ENCODE measurements at places on chromosomes 12 and 14.
A peak's percentile ranks its signal among the peaks of the same experiment; 100 is the strongest.

- DNase-seq = no peak
Measured at GRCh38 chr14:26849514-26849913, 251.7 kb upstream of the NOVA1 start.

GRCh38 chr14:88154321-88154720 lies 149.4 kb downstream of the GPR65 start:
- no peak for DNase-seq

- DNase-seq = no peak
Measured at GRCh38 chr12:114291389-114292060, 114.4 kb downstream of the TBX5 start.

DNA sequence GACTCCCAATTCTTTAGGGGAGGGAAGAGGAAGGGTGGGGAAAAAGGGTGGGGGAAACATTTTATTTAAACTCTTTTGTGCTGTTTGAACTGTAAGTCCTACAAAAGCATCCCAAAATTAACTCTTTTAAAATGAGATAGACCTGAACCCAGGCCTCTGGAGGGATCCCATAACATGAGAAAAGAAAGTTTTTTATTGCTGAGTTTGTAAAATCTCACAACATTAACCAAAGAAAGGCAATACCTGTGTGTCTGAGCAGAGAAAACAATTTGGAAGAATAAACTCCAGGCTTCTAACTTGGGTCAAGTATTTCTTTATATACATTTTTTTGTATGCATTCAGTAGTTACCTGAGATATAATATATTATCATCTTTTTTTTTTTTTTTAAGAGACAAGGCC lies 107.1 kb downstream of the KSR2 start:
- no peak for DNase-seq

- DNase-seq = no peak
Measured at GRCh38 chr12:6459004-6459337, 7.1 kb downstream of the TAPBPL start.

DNA sequence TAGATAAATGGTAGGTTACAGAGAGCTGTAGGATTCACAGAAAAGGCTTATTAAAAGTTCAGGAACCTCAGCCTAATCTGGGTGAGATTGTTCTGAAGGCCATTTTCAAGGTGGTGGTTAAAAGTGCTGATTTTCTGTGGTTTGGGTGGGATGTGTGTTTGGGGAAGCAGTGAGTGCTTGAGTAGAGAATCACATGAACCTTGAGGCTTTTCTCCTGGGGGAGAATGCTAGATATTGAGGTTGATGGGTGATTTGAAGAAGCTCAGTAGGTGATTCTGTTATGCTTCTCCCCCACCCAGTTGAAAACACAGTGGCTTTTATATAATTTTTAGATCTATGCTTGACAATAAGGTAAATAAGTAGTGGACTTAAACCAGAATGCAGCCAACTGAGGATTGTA lies 420.9 kb downstream of the PCNX1 start:
- no peak for DNase-seq

DNA sequence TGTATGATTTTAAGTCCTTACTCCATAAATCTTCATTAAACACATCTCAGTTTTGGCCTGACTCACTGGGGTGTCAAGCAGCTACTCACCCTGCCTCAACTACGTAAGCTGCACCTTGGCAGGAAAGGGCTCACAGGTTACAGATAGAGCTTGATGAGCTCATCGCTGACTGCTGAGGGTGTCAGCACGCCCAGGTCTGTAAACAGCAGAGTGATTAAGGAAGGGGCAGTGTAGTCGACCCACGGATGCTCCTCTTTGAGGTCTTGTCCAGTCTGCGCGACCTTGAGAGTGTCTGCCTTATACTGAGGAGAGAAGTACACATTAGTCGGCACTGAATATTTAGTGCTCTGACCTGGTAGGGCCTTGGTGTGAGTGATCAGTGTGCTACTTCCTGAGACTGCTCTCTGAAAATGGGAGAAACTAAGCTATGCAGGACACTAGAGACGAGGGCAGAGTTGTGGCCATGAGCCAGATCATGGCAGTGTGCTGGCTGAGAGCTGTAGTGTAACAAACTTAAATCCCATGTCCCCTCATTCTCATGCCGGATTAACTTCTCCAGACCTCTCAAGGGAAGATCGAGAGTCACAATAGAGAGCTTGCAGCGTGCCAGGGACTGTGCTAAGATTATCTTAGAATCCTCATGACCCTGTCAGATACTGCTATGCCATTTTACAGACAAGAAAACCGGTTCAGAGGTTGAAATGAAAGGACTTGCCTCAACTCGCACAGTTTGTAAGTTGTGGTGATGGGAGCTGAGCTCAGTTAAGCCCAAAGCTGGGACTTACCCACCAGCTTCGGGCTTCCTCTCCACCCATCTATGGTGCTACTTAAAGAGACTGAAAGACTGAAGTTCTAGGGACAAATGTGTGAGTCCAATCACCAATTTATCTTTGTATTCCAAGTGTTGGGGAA lies 11.6 kb downstream of the EIF2B1 start:
- no peak for DNase-seq

DNA sequence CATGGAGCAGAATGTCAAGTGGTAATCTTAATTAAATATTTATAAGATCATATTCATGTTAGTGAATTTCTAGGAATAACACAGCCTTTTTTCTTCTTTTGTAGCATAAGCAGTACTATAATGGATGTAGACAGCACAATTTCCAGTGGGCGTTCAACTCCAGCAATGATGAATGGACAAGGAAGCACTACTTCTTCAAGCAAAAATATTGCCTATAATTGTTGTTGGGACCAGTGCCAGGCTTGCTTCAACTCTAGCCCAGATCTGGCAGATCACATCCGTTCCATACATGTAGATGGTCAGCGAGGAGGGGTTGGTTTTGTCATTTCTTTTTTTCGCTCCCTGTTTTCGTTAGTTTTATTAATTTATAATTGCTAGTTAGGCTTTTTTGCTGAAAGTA lies 23.1 kb downstream of the AEBP2 start:
- no peak for DNase-seq

- no peak for DNase-seq
Measured at GRCh38 chr12:31588976-31589375, 2.0 kb downstream of the DENND5B start.

- DNase-seq = no peak
Measured at GRCh38 chr14:57609192-57610075, 115.8 kb upstream of the CCDC198 start.

GRCh38 chr12:112875608-112876007 lies 31.2 kb upstream of the OAS1 start:
- DNase-seq = no peak

DNA sequence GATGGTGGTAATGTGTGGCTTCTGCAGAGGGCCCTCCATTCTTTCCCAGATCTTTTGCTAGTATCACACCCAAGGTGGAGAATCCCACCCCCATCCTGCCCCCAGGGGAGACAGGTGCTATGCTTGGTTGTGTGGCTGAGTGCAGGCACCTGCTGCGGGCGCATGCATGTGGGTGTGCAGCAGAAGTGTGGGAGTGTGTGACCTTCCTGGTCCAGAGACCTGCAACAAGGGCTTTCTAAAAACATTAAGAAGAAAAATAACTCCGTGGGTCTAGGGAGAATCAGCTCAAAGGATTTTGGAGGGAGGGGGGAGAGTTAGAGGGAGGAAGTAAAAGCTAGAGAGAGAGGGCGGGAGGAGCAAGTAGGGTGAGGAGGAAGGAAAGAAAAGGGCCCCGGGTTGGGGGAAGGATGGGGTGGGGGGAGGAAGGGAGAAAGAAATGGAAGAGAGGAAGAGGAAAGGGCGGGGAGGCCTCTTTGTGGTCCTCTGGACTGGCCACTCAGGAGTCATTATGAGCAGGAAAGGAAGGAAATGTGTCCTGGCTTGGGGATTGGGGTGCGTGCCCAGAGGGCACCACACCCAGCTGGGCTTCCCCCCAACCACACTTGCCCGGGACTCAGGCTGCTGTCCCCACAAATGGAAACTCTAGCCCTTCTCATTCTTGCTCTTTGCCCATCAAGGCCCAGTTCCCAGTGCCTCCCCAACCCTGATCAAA lies 3.1 kb upstream of the FIGNL2 start:
- DNase-seq = peak; percentile 7

- peak; percentile 82 for DNase-seq
Measured at GRCh38 chr14:81400202-81400678, at the start of gene STON2. STON2 (minus strand) TSS chr14:81400324; CDS start chr14:81398382, 1,942 bp downstream.

- DNase-seq = no peak
Measured at GRCh38 chr14:59086241-59086882, 102.1 kb upstream of the DAAM1 start.

DNA sequence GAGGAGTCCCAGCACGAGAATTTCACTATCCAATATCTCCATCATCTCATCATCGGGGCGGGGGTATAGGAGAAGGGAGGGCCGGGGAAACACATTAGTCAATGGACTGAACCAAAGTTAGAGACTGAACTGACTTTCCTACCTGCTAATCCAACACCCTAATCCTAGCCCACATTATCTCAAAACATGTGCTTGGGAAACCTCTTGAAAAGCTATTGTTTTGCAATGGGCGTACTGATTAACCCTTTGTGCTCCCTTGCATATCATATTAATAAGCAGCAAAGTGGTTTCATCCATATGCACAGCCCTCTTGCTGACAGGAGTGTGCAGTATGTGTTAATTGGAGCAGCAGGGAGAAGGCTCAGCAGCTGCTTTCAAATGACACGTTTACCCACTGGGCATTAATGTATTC lies 125.7 kb upstream of the GRIP1 start:
- peak; percentile 68 for DNase-seq

DNA sequence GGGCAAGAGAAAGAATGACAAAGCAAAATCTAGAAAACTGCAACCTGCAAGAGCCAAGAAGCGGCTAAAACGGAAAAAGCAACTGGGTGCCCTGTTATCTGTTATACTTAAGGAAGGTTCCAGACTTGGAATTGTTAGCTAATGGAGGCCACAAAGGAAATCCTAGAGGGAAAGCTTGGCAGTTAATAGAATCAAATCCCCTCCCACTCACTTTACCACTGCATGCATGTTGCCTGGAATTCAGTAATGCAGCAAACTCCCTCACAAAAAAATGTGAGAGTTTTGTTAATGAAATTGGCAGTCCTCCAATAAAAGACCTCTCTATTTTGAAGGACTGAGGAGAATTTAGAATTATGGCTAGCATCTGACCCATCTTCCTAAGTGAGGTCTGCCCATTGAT lies 164.2 kb upstream of the SOX5 start:
- no peak for DNase-seq

- no peak for DNase-seq
Measured at GRCh38 chr12:1346126-1346525, 248.3 kb downstream of the FBXL14 start.

DNA sequence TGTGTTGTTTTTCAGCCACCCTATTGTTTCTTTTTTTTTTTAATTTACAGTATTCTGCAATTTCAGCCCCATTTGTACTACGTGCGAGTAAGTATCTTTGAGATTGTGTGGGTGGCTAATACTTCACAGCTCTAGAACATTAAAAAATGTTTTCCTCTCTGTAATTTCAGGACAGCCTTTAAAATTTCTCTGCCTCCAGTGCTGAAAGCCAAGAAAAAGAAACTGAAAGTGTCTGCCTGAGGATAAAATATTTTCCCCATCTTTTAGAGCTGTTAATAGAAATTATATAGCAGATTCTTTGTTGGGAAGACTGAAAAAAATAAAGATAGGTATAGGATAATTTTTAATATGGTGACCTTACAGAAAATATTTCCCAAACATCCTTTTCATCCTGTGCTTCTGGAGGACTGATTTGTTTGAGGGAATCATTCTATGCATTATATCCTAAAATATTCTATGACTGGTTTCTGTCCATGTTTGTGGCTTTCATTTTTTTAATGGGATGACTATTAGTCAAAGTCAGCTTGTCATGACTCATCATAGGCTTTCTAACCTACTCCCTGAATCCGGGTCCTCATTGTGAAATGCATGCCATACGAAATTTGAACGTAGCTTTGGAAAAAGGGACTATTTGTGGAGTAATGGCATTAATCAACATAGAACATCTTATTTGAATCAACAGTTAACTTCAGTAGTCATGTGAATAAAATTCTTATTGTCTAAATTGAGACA lies 10.8 kb upstream of the TCTN2 start:
- DNase-seq = no peak

DNA sequence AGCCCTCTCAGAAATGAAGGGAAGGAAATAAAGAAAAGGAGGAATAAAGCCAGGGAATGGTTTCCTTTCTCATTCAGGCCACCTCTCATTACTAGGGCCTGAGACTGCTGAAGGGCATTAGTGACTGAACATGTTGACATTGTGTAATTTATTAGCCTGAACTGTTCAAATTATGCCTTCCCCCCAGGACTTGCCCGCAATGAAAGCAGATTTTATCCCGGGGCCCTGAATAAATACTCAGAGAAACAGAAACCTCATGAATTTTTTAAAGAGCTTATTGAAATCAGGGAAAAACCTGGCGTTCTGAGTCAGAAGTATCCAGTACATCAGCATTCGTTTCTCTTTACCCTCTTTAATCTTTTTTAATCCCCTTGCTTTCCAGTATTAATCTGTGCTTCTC lies 35.9 kb upstream of the WSCD2 start:
- no peak for DNase-seq

DNA sequence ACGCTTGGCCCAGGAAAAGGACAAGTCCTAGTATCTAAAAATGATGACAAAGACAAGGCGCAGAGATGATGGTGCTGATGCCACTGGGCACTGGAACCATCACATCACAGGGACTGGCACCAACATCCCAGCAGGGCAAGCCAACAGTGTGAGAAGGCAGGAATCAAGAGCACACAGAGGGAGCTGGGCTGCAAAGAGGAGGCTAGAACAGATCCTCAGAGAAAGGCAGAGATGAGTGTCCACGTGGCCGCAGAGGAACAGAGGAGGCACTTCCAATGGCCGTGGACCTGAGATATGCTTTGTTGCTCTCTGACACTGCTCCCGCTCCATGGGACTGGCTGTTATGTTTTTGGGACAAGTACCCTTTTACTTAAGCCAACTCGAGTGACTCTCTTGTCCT lies 17.9 kb downstream of the FOXN3 start:
- no peak for DNase-seq

GRCh38 chr12:11778713-11779685 lies 129.5 kb downstream of the ETV6 start:
- DNase-seq = no peak

DNA sequence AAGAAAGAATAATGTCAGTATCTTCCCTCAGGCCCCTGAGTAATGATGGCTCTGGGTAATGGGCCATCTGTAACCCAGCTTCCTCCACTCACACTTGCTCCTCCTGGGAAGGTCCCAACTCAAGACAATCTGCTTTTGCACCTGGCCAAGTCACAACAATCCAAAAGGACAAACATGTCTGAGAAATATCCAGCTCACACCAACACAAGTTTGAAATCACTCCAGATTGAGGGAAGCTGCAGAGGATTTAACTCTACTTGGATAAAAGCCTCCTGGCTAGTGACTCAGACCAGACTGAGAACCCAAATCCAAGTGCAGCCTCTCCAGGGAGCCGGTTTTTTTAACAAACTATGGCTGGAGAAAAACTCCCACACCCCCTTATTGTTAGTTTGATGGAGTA lies 34.2 kb downstream of the RTRAF start:
- no peak for DNase-seq
